Hematopoietic multipotent progenitor cell treated with erythropoietin and hydrocortisone succinate and interleukin-3 and kit ligand, for 8 days (in vitro differentiated cells): ENCODE measurements at places on chromosomes 5 and 9.
A peak's percentile ranks its signal among the peaks of the same experiment; 100 is the strongest.

- no peak for DNase-seq
These were observed 41.8 kb upstream of the UGCG start for GRCh38 chr9:111854799-111855198.

DNA sequence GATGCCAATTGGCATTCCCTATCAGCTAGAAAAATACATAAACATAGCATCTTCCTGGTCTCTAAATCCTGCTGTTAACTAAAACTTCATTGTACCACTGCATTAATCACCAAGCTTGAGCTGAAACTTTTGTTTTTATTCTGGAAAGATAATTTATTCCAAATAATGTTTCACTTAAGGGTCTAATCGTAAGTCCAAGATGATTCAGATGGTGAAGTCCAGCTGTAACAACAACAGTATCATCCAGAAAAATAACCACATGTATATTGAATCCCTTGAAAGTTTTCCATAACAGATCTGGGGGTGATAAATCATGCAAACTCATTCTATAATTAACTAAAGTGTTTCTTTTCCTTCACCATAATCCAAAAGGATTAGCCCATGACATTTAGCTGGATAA, 23.9 kb downstream of the RORB start:
- no peak for DNase-seq

DNA sequence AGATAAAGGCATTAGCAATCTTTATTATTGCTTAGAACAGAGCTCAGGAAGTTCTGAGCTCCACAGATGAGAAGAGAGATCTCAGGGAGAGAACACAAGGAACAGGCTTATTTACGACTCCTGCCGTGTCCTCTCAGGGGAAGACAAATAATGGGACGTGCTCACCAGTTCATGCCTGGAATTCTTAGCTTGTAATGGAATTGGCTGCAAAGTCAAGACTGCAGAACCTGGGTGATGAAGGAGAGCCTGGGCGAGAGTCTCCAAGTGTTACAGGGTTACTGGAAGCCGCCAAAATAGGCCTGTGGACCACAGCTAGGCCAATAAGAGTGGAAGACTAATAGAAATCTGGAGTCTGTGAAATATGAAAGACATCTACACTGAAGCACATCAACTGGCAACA, 174.5 kb upstream of the ADAMTSL1 start:
- no peak for DNase-seq

GRCh38 chr5:90740244-90740799, 181.7 kb downstream of the ADGRV1 start:
- no peak for DNase-seq

- no peak for DNase-seq
These were observed 233.2 kb upstream of the RFX3 start for GRCh38 chr9:3758816-3759576.

DNA sequence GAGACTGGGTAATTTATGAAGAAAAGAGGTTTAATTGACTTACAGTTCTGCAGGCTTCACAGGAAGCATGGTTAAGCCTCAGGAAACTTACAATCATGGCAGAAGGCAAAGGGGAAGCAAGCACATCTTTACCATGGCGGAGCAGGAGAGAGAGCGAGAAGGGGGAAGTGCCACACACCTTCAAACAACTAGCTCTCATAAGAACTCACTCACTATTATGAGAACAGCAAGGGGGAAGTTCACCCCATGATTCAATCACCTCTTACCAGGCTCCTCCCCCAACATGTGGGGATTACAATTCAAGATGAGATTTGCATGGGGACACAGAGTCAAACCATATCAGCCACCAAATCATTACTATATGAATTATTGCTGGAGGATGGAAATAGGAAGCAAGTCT, 30.3 kb upstream of the STX17 start:
- DNase-seq, result no peak

DNA sequence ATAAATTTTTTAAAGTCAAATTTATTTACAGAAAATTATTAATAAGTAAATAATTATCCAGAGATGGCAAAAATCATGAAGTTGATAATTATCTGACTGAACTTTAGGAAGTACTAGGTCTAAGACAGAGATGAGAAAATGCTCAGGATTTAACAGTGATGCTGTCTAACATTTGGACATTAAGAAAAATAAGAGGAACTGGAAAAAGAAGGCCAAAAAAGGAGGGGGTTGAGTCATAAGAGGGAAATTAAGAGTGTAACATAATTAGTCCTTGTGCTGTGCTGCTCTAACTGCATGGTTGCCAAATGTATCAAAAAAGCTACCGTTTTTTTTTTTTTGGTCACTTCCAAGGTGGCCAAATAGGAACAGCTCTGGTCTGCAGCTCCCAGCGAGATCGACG, 35.4 kb upstream of the TUT7 start:
- no peak for DNase-seq

DNA sequence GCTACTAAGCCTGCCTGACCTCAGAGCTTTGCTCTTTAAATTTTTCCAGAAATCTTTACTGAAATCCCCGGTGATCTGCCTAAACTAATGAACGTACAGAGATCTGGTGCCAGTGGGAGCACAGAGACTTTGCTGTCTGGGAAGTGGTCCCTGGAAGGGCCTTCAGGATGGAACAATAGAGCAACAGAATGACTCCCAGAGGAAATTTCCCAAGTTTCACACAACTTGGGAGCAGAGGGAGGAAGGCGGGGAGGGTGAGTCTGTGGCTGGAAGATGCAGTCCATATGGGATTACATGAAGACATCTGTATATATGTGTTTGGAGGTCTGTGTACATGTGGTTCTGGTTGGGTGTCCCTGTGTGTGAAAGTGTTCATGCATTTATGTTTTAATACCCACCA, 638.3 kb downstream of the CCDC171 start:
- DNase-seq, result no peak

DNA sequence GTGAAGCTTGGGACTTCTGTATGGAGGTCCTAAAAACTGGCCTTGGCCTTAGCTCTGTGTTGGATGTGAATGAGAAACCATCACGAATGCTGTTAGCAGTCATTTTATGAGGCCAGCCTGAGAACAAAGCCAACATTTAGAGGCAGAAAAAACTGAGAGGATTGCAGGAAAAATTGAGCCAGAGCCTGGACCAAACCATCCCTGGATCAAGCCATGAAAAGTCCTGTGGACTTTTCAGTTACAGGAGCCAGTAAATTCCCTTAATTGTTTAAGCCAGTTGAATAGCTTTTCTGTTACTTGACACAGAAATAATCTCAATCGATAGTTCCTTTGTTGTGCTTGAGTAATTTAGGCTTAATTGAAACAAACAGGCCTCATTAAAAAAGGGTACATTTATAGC, 42.6 kb upstream of the SPATA31D4 start:
- DNase-seq, result no peak

GRCh38 chr5:88889189-88890069, 6.4 kb upstream of the MEF2C start:
- DNase-seq, result peak; percentile 63

DNA sequence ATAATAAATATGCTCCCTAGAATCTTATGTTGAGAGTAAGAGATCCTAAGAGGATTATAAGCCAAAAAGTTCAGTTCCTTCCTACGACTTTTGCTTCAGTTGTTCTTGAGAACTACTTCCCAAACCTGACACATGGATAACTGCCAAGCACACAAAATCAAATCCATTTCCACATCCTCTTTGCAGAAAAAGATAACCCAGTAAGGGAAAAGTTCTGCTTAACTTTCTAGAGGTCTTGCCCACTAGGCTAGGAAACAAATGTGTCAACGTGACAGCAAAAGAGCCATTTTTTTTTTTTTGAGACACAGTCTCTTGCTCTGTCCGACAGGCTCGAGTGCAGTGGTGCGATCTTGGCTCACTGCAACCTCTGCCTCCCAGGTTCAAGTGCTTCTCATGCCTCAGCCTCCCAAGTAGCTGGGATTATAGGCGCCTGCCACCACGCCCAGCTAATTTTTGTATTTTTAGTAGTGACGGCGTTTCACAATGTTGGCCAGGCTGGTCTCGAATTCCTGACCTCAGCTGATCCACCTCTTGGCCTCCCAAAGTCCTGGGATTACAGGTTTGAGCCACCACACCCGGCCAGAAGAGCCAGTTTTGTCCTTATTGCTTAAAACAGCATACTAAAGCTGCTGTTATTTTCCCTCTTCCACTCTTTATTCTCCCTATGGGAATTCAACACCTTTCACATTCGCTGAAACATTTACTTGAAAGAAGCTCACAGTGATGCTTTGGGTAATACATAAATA, 24.2 kb downstream of the CSNK1A1 start:
- peak; percentile 21 for DNase-seq

GRCh38 chr5:94086194-94086593, 344.8 kb upstream of the POU5F2 start:
- DNase-seq, result no peak

GRCh38 chr9:78601957-78602565, 305.1 kb downstream of the PSAT1 start:
- DNase-seq, result peak; percentile 49

GRCh38 chr5:8050616-8051175, 181.7 kb downstream of the MTRR start:
- DNase-seq, result no peak

GRCh38 chr9:125794708-125795107, 47.5 kb downstream of the PBX3 start:
- no peak for DNase-seq

DNA sequence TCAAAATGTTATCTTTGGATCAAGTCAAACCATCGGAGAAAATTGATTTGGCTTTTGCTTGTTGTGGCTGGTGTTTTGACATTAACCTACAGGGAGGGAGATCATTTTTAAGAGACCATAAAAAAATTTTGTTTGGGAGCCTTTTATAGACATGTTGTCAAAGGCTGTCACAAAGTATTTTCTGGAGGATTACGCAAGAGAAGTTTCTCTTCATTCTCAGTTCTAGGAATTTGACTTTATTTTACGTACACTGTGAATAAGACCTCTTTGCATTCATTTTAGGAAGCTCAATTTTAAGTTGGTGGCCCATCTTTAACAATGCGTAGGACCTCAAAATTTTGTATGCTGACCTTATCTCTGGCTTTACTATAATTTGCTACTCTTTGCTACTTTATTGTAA, 50.2 kb upstream of the SLC44A1 start:
- DNase-seq, result no peak

- DNase-seq, result no peak
These were observed 267.5 kb upstream of the ITGA1 start for GRCh38 chr5:52520171-52520570.

- no peak for DNase-seq
These were observed 19.3 kb upstream of the STRBP start for GRCh38 chr9:123287639-123288038.

- peak; percentile 8 for DNase-seq
These were observed 42.2 kb downstream of the C9orf153 start for GRCh38 chr9:86217076-86217755.

DNA sequence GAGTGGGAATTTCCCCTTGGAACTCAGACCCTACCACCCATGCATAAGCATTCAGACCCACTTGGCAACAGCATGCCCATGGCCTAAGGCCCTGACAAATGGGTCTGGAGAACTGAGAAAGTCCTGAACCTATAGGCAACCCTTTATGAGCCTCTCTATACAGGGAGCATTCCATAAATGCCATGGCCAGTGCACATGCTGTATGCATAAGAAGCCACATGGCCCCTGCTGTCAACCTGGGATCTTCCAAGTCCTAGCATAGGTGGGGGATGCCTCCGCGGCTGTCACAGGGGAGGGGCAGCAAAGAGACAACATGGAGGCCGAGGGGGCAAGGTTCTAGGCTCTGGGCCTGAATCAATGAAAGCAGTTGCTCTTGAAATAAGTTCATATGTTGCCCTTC, 8.2 kb upstream of the NIPAL4 start:
- no peak for DNase-seq

GRCh38 chr5:21173036-21173435, 1185.0 kb upstream of the CDH18 start:
- DNase-seq, result no peak

GRCh38 chr5:75510836-75511434, 494 bp downstream of the CERT1 start:
- peak; percentile 9 for DNase-seq

- DNase-seq, result no peak
These were observed 13.4 kb downstream of the CFAP95 start for GRCh38 chr9:69834056-69834455.

- no peak for DNase-seq
These were observed 280.4 kb downstream of the CDH9 start for GRCh38 chr5:26757941-26758340.

- no peak for DNase-seq
These were observed 96.0 kb upstream of the ITGA2 start for GRCh38 chr5:52893105-52893504.

DNA sequence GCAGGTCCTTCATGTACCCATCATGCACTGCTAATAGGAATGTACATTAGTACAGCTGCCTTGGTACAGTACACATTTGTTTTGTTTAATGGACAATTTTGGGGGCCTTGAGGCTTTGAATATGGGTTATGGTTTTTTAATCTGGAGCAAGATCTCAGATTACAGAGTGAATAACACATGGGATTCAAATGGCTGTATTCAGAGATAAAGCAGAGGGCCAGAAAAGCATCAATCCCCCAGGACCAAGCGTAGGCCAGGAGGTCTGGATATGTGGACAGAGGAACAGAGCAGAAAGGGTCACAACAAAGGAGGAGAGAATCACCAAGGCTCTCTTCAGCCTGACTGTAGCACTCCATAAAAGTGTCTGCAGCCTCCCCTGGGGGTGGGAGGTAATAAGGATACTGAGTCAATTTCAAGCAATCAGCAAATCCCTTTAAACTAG, 47.7 kb upstream of the STK32A start:
- no peak for DNase-seq

DNA sequence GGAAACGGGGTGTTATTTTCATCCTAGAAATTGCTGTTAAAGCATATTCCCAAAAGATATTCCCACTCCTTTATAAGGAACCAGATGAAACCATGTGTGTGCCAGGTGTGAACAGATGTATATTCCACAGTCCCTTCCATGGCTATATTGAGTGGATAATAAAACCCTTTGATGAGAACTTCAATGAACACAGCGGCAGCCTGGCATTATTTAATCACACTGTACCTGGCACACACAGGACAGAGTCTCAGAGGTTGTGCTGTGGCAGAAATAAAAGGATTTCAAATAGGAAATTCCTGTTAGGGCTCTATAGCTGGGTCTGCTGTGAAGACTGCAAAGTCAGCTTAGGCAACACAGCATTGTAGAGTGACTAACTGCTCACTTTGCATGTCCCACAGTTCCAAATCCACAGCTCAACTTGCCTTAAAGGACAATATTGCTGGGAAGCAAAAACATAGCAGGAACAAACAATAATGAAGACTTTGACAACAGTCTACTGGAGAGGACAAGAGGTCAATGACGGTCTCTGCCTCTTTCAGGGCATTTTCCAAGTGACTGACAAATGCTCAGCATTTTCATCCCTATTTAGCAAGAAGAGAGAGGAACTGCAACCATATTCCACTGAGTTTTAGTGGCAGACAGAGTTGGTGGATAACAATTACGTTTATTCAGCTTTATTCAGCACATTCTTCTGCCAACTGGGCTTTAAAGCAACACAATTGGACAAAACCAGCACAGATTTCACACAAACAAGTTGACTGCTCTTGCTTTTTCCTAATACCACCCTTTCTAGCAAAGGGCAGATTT, 255.7 kb upstream of the RGMB start:
- no peak for DNase-seq

DNA sequence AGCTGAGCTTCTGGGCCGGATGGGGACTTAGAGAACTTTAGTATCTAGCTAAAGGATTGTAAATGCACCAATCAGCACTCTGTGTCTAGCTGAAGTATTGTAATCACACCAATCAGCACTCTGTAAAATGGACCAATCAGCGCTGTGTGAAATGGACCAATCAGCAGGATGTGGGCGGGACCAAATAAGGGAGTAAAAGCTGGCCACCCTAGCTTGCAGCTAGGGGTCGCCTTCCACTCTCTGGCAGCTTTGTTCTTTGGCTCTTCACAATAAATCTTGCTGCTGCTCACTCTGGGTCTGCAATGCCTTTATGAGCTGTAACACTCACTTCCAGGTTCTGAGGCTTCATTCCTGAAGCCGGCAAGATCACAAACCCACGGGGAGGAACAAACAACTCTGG, 354.0 kb downstream of the PRR16 start:
- DNase-seq, result no peak
